ENCODE measurements at places on chromosomes 1 and 21.

DNA sequence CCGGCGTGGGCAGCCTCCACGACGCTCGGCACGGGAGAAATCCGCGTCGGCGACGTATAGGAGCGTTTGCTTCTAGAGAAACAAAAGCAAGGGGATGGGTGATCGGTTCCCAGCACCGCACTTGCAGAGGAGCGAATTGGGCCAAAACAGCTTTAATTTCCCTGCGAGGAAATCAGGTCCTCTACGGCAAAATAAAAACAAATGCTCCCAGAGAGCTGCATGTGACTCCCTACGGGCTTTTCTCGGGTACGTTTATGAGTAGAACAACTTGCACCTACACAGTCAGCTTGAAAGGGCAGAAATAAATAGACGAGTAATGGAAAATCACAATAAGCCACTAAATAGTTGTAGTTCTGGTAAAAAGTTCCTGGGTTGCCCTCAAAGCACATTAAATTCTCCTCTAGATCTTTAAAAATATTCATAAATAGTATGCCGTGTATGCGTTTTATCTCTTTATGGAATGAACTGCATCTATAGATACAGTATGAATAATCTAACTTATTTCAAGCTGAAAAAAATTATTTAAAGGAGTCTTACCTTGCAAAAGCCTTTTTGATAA lies 1.2 kb downstream of the NHLH2 start:
- DNase-seq = no peak

DNA sequence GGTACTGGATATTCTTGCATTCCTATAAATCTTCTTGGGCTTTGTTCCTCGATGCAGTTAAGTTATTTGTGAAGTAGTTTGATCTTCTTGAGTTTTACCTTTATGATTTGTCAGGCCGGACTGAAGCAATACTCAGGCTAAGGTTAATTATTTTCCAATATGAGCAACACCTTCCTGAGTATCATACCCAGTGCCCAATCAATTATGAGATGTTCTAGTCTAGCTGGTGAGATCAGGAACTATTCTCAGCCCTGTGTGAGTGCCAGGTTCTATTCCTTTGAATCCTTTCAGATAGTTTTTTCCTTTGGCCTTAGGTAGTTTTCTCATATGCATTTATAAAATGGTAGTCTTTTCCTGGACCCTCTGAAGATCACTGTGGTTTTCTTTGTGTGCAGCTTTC lies 92.5 kb downstream of the SCMH1 start:
- DNase-seq = no peak

DNA sequence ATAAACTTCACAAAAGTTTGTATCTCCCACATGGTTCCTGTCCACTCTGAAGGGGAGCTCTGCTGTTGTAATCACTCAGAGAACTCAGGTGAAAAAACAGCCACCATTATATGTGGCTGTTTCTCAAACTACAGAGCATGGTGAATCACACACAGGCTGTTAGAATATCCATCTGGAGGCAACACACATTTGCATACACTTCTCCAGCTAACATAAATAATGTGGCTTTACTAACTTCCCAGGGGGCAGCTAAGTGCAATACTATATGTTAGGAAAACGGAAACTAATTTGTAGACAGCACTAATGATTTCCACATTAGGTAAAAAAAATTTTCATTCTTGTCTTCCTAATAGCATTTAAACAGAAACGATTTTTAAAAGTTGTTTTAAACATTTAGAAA lies 49.3 kb downstream of the PTGFR start:
- DNase-seq = no peak

GRCh38 chr1:206967096-206967849 lies 3.0 kb downstream of the FCAMR start:
- DNase-seq = no peak

DNA sequence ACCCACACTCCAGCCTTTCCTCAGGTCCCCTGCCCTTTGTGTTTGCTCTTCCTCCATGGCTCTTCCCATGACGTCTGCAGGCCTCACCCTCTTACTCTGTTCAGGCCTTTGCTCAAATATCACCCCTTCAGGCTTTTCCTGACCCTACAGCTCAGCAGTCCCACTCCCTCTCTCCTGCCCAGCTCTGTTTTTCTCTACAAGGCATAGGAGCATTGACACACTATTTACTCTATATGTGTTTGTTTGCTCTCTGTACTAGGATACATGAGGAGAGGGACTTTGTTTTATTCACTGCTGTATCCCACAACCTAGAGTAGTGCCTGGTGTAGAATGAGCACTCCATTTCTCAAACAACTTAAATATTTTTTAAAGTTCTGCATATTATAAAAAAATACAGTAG lies 107.4 kb upstream of the COA6 start:
- no peak for DNase-seq

All from right kidney (tissue), 9 donors.